ENCODE measurements at places on chromosomes 2 and 18. TPM values are rescaled to one million over a fixed set of nuclear protein-coding genes. Genes with fewer than 3 reads are reported as not detected.

- DNase-seq: no peak
These were observed 41.4 kb downstream of the TMEM182 start for GRCh38 chr2:102803041-102803896.

- no peak for DNase-seq
These were observed 67.9 kb downstream of the LOXHD1 start for GRCh38 chr18:46588971-46589660.

GRCh38 chr18:56379256-56379655 lies 259.1 kb downstream of the TXNL1 start:
- DNase-seq: no peak

GRCh38 chr2:68877079-68877772 lies 6.0 kb upstream of the BMP10 start:
- DNase-seq: no peak

- no peak for DNase-seq
These were observed at the start of gene ACTG2 for GRCh38 chr2:73892631-73893329. Gene ACTG2, plus strand, starts transcription at chr2:73893008. Its CDS starts 8,304 bp downstream, at chr2:73901312.

GRCh38 chr2:39534095-39534711 lies 97.1 kb upstream of the MAP4K3 start:
- no peak for DNase-seq

- no peak for DNase-seq
These were observed 1983.5 kb upstream of the CELF4 start for GRCh38 chr18:39549144-39549543.

DNA sequence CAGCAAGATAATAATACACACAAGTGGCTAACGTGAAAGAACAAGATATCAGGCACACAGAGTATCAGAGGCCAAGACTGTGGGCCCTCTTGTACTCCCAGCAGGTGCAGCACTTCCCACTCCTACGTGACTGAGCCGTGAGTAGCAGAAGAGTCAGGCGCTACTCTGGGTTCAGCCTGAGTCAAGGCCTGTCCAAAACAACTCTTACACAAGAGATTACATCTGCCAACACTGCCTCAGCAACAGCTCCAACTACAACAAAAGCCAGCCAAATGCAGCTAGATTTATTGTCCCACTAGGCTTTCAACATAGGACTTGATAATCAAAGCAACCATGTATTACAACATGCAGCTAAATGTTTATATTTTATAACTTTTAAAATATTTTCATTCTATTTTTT lies 56.2 kb downstream of the ITSN2 start:
- no peak for DNase-seq

Gene ANKRD30B
- not detected for total RNA-seq

DNA sequence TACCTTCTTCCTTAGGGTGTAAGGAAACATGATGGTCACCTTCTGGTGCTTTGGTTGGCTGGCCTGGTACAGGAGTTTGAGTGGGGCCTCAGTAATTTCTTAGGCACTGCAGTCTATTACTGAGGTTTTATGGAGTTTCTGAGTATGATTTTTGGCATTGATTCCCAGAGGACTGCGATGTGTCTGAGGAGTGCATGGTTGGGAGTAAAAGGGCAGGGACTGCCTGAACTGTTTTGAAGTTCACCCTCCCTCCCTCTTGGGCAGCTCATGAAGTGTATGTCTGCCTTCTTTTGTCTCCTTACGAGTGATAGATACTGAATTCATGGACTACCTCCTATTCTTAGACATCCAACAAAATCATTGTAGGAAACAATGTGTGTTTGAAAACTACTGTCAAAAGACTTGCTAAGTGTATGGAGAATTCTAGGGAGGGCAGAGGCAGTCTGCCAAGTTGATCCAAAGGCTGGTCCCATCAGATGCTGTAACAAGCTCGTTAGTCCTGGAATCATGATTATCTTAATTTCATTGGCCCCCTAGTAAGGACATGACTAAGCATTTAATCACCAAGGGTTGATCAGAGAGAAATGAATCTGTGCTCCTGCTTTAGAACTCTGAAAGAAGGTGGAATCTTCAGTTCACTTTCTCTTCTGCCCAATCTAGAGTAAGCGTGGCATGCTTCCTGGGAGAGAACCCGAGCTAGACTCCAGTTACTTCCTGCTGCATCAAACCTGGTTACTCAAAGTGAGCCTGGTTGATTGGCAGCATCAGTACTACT lies 26.5 kb downstream of the LYPD6B start:
- no peak for DNase-seq

- DNase-seq: no peak
These were observed 257.3 kb downstream of the GLI2 start for GRCh38 chr2:120992791-120993555.

Gene TRAPPC8
- 45.4 TPM for total RNA-seq

Gene SERPINB7
- not detected for total RNA-seq

DNA sequence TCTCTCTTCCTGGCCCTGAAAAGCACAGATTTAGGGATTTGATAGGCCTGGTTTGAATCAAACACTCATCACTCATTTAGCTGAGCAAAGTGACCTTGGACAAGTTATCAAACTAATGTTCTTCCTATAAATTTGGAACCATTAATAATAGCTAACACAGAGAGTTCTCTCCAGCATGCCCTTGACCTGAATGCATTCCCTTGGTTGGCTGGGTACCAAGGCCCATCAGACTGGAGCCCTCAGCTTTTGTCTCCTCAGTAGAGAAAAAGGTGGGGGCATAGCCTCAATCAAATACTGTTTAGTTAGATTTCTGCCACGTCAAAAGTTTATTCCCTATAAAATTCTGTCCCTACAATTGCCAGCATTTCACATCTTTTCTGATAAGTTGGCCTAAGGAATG lies 13.8 kb upstream of the MRPL19 start:
- no peak for DNase-seq
